Stimulated activated CD4-positive, alpha-beta T cell treated with anti-CD3 and anti-CD28 coated beads, TNF-alpha, amount 100 ng/mL, for 4 hours (primary cell): ENCODE measurements at places on chromosomes 12 and 14.

DNA sequence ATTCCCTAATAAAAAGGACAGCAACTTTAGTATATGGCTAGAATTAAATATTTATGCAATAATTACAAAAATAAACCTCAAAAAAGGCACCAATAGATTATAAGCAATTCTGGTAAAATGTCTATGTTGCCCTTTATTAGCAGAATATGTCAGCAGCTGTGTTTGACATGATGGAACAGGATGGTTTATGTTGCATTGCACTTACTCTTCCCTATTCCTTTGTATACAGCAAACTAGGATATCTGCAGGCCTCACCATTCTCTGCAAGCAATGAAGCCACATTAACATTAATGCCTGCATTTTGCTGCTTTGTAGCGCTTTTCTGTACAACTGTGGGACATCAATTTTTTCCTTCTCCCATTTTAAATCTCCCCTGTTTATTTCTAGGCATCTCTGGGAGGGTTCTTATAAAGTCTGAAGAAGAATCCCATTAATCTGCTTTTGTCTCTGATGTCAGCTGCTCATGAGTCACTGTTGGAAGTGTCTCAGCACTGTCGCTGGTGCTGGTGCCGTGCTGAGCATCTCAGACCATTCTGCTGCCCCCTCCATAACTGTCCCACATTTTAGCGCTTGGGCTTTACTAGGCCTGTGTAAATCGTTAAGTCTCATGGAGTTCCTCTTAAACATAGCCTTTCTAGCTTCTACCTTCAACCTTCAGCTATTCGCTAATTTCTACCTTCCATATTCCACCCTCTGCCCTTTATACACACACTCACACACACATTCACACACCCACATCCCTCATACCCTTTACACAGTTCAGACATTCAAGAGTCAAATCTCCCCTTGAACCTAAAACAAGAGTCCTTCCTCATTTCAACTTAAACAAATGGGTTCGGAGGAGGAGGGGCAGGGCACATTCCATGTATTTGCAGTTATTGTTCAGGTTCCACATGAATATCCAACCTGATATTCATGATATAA lies 64.4 kb upstream of the TRHDE start:
- no peak for DNase-seq

- no peak for DNase-seq
Observed at GRCh38 chr12:31958569-31959160, 550 bp upstream of the RESF1 start.

DNA sequence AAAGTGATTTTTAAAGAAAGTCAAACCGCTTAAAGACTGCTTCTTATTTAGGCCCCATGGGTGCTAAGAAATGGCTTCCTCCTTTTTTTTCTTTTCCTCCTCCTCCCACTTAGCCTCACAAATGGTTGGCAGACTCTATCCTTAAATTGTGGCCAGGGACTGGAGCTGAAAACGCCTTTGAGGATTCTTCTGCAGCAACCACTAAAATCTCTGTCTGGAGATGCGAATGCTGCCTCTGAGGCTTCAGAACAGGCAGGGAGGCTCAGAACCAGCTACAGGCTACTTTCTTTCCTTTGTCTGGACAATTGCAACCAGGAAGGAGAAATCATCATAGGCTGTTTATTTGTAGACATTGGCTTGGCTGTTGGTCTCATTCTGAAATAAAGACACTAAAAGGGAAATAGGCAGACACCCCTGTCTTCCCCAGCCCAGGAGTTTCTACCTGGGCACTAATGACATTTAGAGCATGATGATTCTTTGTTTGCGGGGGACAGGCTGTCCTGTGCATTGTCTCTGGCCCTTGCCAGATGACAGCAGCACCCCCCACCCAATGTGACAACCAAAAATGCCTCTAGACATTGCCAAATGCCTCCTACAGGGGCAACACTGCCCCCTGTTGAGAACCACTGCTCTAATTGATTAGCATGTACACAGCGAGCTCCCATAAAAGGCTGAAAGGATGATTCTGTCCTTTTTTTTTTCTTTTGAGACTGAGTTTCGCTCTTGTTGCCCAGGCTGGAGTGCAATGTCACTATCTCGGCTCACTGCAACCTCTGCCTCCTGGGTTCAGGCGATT lies 50.3 kb downstream of the MAP1LC3B2 start:
- DNase-seq, result no peak

- DNase-seq, result no peak
Observed at GRCh38 chr12:128581321-128581761, 242.4 kb downstream of the SLC15A4 start.

DNA sequence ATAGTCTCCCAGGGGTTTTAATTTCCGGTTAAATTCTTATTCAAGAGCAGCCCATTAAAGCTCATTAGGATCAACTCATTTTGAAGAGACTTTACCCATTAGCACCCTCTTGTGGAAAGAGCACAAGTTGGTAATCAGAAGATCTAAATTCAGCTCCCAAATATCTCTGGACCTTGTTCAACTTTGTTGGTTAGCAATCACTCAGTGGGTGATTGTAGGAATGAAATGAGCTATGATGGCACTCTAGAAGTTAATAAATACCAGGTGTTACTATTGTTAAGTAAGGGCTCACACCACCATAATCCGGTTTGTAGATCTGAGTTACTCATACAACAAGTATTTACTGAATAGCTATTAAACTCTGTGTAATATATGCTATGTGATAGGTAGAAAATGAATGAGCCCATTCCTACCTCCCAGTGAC lies 42.9 kb downstream of the TRIP11 start:
- no peak for DNase-seq

DNA sequence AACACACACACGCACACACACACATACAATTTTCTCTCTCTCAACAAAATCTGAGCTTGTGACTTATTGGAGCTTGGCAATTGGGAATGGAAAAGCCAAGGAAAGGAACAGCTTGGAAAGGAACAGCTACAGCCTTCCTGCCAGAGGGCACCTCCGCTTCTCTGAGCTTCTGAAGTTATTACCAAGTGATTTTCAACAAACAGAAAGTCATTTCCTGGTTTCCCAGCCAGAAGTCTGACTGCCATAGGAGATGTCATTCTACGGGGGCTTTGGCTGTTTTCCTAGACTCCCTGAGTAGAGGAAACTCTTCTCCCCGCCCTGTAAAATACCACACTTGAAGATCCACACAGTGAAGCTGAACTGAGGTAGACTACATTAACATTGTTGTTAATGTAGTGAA lies 198.3 kb downstream of the CFAP54 start:
- no peak for DNase-seq

DNA sequence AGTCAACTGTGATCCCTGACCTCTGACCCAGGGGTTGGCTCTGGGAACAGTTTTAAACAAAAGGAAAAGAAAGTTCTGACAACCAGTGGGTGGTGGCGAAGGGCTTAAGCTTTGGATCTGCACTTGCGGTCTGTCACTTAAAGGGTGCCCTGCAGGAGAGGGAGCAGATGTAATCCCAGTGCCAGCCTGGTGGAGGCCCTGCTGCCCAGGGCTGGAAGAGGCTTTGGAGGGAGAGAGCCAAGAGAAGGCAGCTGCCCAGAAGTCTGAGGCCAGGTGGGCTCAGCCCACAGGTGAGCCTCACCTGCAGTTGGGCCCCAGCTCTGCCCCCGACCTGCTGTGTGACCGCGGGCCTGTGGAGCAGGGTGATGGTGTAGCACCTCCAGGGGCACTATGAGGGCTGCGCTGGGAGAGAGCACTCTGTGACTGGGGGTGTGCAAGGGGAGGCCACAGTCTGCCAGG lies 19.1 kb downstream of the SH2B3 start:
- DNase-seq, result no peak

DNA sequence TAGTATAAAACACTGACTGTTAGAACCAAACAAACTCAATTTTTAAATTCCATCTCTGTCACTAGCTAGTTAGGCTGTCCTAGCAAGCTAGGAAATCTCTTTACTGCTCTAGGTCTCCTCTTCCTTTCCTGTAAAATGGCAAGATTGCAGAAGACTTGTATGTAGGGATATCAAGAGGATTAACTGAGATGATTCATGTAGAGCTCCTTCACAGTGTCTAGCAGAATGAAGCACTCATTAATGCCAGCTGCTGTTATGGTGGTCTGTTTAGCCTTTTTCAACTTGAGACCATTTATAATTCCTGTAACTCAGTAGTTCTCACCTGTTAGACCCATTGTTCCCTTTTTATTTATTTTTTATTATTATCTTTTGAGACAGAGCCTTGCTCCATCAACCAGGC lies 67.8 kb upstream of the KCNH3 start:
- DNase-seq, result no peak

DNA sequence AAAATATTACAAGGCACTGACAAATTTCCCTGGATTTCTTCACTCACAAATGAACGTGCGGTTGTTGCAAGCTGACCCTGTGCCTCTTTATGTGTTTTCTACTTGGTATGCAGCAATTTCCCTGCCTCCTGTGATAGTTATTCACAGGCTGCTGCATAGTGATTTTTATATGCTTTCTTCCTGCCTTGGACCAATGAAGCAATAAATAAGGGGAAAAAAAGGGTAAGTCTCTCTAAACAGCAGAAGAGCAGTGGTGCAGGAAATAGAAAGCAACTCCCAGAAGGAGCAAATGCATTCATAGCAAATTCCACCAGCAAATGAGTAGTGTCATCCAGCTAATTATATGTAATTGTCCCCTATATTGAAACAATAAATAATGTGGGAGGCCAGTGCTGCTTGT lies 737.9 kb downstream of the GALC start:
- DNase-seq, result no peak
